Sciatic nerve (tissue), 2 donors: ENCODE measurements at places on chromosomes 11 and 22. TPM values are rescaled to one million over a fixed set of nuclear protein-coding genes. Genes with fewer than 3 reads are reported as not detected.

DNA sequence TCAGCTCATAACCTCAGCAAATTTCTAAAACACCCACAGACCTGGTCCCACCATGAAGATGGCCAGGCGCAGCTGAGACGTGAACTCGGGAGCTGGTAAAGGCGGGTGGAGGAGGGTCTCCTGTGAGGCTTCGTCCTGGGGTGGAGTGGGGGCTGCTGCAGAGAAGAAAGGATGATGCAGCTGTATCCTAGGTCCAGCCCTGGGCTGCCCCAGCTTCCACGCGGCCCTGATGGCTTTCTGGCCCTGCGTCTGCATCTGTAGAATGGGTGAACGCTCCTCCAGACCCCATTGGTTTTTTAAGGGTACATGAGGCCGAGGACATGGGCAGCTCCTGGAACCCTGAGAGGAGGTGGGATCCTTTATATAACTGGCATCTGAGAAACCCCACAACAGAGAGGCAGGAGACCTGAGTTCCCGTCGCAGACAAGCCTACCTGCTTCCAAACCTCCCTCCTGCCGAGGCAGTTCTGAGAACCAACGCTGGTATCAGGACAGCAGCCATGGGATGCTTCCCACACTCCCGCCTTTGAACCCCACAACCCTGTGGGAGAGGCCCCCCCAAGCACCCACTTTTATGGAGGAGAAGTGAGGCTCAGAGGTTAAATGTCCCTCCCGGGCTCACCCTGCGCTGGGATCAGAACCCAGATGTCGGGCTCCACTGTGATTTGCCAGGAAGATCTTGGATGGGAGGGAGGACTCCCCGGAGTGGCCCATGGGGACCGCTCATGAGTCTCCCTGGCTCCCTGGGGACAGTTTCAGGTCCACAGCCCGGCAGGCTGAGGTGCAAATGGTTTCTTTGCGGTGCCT lies 55.2 kb upstream of the FGF3 start:
- peak; percentile 42 for DNase-seq

- no peak for DNase-seq
These were observed 14.0 kb downstream of the IGLL1 start for GRCh38 chr22:23565915-23566704.

DNA sequence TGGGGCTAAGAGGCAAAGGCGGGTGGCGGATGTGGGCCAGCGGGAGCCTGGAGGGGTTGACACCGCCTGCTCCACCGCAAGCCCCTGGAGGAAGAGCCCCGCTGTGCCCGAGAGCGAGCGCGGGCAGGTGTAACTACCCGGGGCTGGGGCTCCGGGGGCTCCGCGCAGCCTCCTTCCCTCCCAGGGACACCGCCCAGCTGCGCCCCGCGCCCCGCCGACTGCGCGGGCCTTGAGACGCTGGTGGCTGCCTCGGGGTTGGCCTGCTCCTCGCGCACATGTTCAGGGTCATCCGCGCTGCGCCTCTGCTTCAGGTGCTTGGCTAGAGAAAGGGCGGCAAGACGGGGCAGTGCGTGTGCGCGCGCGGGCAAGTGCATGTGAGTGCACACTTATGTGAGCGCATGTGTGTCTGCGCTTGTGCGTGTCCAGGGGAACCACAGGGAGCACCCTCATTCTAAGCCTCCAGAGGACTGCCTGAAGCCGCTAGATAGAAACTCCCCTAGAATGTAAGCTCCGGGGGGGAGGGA lies 197.5 kb upstream of the TMEM45B start:
- no peak for DNase-seq

DNA sequence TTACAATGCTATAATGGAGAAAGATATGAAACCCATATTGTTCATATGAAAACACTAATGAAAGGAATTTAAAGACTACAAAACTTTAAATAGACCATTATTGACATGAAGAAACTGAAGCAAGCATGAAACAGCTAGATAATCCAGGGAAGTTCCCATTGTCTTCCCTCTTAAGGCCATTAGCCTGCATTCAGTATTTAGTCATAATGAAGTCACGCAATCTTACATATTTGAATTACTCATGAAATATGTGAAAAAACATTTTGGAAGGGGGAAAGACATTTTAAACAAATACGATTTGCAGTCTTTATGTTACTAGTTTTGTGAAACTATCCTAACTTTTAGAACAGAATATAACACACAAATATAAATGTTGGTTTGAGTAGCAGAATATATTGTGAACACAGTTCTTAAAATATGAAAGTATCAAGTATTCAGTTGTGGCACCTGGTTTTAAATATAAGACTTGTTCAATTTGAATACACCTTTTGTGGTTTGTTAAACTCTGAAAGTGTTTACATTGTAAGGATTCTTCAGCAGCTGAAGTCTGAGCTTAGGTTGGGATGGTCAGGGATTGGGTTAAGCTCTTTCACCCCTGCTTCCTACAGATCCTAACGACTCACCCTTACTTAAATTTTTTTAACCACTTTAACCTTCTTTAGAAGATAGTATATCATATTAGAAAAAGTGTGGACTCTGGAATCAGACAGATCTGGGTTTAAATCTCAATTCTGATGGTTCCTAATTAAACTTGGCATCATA lies 500.3 kb upstream of the TENM4 start:
- no peak for DNase-seq

DNA sequence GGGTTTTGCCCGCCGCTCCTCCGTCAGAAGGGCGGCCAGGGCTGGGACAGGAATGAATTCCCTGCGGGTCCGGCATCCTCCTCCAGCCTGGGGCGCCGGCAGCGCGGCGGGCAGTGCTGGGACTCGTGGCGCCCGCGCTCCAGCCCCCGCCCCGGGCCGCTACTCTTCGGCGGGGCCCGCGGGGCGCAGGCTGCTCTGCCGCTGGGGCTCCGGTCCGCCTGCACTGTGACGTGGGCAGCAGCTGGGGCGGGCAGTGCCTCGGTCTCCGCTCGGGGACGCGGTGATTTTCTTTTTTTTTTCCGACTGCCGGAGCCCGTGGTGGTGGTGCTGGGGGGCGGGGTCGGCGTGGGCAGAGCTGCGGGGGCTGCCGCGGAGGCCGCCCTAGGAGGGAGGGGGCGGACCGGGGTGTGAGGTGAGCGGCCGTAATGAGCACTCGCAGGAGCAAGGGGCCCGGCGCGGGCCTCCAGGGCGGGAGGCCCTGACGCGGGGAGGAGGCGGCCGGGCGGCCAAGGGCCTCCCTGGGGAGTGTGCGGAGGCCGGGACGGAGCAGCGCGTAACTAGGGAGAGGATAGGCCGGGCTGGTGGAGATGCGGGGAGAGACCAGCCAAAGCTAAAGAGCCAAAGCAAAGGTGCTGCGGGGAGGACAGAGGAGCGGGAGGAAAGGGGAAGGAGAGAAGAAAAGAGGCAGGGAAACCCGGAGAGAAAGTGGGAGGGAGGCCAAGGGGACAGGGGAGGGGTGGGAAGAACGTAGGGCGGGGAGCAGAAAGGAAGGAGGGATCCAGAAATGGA lies 73.3 kb upstream of the ZBED5 start:
- peak; percentile 82 for DNase-seq

- no peak for DNase-seq
These were observed 556.5 kb downstream of the INSC start for GRCh38 chr11:15671216-15671615.

DNA sequence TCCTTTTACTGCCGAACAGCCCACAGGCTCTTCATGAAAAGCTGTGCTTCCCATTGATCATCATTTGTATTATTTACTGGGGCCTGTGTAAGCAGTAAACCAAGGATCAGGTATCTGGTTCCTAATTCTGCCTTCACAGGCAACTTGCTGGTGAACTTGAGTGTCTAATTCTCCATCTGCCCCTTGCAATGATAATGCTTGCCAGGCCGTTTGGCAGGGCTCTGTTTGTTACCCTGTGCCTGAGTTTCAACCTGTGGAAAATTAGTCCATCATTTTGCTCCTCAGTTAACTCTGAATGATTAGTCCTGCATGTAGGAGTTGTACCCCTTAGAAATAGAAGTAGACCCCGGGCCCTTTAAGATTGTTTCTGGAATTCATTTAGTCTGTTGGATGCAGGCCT lies 298.4 kb upstream of the CADM1 start:
- DNase-seq = no peak

DNA sequence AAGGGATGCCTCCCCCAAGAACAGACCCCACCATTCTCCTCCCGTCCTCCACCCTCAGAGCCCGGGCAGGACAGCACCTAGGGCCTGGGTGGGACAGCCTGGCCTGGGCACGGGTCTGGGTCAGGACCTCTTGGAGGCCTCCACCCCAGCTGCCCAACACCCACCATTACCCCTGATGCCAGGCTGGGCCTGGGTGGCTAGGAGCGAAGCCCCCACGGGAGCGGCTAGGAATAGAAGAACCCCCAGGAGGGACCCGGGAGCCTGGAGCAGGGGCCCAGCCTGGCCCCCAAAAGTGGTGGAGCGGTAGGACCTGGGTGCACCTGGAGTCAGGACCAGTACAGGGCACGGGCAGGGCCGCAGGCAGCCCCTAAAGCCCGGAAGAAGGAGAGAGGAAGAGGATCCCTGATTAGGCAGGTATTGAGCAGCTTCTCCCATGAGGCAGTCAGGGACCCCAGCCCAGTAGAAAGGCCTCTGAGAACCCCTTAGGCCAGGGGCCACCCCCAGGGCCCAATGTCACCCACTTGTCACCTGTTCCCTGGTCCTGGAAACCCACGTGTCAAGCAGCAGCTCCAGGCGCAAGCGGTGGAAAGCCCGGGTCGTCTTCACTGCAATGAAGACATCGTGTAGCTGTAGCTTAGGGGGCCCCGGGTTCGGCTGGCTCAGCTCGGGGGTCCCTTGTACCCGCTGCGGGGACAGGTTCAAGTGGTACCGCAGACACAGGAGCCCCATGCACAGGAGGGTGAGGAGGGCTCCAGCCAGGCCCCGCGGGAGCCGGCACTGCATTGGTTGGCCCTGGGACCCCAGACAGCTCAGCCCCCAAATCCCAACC lies 575 bp downstream of the MFNG start:
- DNase-seq = no peak

GRCh38 chr11:109747839-109748238 lies 325.8 kb downstream of the C11orf87 start:
- DNase-seq = no peak

DNA sequence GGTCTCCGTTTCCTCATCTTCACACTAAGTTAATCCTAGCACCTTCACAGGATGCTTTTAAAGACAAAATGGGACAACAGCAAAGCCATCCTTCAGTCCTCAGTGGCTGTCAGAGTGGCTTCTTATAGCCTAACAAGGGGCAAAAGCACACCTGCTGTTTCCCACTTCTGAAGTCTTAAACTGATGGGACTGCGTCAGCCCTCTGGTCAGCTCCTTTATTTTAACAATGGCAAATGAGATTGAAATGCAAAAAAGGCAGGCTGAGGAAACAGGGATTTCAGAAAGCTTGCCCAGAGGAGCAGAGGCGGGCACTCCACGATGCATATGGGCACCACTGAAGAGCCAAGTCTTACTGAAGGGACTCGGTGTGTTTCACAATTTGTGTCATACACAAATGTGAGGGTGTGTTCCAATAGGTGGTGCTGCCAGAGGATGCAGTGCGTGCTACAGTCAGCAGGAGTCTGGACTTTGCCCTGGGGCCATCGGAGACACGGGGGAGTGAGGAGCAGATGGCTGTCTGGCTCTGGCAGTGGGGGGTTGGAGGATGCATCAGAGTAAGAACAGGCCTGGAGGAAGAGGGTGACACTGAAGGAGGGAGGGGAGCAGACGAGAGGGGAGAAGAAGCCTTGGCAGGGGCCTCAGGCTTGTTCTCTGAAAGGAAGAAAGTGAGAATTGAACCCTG lies 47.3 kb downstream of the TENM4 start:
- DNase-seq = no peak

GRCh38 chr11:11691296-11692151 lies 69.7 kb upstream of the GALNT18 start:
- DNase-seq = no peak

DNA sequence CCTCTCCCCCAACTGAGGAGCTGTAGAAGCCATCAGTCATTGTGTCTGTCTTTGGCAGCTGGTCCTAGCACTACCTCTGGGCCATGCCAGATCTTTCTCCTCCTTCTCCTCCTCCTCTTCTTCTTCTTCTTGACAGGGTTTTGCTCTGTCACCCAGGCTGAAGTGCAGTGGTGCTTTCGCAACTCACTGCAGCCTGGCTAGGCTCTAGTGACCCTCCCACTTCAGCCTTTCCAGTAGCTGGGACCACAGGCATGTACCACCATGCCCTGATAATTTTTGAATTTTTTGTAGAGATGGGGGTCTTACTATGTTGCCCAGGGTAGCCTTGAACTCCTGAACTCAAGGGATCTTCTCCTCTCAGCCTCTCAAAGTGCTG lies 50.1 kb upstream of the SHANK2 start:
- DNase-seq = no peak

GRCh38 chr22:26436903-26437515 lies 7.9 kb downstream of the ASPHD2 start:
- DNase-seq = no peak

- DNase-seq = no peak
These were observed 47.0 kb downstream of the SBF2 start for GRCh38 chr11:10247011-10247410.

DNA sequence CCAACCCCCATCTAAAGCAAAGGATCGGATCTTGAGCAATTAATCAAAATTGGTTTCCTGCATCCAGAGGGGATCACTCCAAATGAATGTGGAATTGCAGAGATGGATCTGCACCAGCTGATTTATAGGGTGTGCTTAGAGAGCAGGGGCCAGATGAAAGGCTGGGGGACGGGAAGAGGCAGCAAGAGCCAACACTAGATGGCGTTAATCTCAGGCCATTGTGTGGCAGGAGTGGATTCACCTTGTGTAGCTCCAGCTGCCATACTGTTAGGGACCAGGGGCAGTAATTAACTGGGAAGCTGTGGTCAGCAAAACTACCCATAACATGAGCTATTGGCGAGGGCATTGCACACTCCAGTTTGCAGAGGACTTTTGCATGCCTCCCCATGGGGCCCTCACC lies 35.6 kb downstream of the SERPINH1 start:
- DNase-seq = no peak

- no peak for DNase-seq
These were observed 37.3 kb downstream of the LRP5 start for GRCh38 chr11:68349461-68350249.

GRCh38 chr11:11464555-11464954 lies 111.5 kb upstream of the CSNK2A3 start:
- DNase-seq = no peak

GRCh38 chr11:5703741-5704536 lies 14.3 kb downstream of the TRIM22 start:
- no peak for DNase-seq

DNA sequence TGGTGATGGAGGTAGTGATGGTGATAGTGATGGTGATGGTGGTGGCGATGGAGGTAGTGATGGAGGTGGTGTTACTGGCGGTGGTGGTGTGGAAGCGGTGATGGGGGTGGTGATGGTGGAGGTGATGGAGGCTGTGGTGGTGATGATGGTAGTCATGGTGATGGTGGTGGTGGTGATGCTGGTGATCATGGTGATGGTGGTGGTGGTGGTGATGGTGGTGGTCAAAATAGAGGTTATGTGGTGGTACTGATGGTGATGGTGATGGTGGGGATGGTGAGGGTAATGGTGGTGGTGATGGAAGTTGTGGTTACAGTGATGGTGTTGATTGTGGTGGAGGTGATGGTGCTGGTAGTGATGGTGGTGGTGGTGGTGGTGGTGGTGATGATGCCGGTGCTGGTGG lies 199.2 kb downstream of the IGLL1 start:
- no peak for DNase-seq

GRCh38 chr11:93169950-93170561 lies 27.7 kb downstream of the SLC36A4 start:
- DNase-seq = no peak

Gene ADAMTS15
- 6.4 TPM for total RNA-seq

Gene BTBD18
- not detected for total RNA-seq

Gene RBM14
- 61.1 TPM for total RNA-seq

Gene MOV10L1
- 1.6 TPM for total RNA-seq

Gene TEX54
- total RNA-seq = not detected

Gene KRTAP5-7
- 0.58 TPM for total RNA-seq

Gene APOL1
- total RNA-seq = 35.3 TPM

Gene BDNF
- total RNA-seq = 0.18 TPM

Gene LRFN4
- total RNA-seq = 14.5 TPM

Gene SMIM35
- not detected for total RNA-seq
